ENCODE measurements at places on chromosomes 11 and 22.

DNA sequence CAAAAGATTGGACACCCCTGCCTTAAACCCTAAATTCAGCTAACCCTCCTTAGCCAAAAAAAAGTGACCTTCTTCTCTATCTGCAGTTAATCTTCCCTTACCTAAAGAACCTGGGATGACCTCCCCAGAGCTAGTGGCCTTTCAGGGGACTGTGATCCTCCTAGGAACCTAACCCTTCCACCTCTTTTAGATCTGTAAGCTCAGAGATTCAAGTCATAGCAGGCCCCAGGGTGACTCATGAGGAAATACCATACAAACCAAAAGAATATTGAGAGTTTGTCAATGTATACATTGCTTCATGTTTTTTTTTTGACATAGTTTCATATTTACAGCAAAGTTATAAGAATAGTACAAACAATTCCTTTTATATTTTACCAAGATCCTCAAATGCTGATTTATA lies 38.3 kb upstream of the CXCR5 start:
- no peak for DNase-seq

GRCh38 chr22:36466258-36466657 lies 15.2 kb downstream of the TXN2 start:
- no peak for DNase-seq

DNA sequence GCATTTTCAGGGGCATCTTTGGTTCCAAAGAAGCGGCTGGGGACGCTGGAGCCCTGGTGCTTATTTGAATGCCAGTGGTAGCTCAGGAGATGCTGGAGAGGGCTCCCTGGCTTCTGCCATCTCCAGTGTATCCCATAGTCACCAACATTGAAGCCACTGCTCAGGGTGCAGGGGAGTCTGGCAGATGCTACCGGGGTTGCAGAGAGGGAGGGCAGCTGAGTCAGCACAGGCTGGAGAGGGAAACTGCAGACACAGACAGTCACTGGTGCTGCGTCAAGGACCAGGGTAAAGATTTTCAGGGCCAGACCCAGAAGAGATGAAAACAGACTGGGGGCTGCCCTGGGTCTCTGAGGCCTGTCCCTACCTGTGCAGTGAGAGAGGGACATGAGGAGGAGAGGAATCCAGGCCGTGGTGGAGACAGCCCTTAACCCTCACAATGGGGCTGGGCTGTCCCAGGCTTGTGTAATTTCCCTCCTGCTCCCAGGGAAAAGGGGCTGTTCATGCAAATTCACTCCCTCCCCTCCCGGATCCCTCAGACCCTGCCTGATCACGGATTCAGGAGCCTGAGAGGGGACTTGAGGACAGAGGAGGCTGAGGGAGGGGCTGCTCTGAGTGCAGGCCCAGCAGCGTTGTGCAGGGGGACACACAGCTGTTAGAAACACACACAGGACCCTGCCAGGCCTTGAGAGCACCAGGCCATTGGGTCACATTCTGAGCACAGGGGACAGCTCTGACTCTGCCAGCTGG lies 126.9 kb upstream of the GRK3 start:
- no peak for DNase-seq

DNA sequence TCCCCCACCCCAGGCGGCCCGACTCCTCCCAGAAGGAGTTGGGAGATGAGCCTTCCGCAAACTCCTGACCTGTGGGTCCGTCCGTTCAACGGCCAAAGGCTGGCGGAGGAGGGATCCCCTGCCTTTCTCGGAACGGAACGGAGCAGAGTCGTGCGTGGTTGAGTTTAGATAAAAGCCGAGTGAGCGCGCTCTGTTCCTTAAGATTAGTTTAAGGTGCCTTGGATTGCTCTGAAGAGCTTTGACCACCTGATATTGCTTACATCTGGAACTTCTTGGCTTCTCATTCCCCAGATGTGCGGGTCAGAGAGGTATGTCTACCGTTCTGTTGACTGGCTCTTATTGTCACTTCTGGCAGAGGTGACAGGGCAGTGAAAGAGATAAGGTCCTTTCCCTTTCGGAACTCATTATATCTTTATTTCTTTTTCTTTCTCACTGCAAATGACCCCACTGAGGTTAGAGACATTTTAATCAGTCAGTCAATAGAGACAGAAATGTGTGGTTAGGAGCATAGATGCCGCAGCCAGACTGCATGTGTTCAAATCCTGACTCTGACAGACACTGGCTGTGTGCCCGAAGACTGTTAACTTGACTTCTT lies at the start of gene TRIM6:
Gene TRIM6, plus strand, starts transcription at position 31 of the 595 bp plus-strand sequence. Its CDS starts 261 bp downstream, at position 292.
- no peak for DNase-seq

GRCh38 chr11:44255406-44256071 lies 54.4 kb downstream of the ALX4 start:
- DNase-seq = no peak

DNA sequence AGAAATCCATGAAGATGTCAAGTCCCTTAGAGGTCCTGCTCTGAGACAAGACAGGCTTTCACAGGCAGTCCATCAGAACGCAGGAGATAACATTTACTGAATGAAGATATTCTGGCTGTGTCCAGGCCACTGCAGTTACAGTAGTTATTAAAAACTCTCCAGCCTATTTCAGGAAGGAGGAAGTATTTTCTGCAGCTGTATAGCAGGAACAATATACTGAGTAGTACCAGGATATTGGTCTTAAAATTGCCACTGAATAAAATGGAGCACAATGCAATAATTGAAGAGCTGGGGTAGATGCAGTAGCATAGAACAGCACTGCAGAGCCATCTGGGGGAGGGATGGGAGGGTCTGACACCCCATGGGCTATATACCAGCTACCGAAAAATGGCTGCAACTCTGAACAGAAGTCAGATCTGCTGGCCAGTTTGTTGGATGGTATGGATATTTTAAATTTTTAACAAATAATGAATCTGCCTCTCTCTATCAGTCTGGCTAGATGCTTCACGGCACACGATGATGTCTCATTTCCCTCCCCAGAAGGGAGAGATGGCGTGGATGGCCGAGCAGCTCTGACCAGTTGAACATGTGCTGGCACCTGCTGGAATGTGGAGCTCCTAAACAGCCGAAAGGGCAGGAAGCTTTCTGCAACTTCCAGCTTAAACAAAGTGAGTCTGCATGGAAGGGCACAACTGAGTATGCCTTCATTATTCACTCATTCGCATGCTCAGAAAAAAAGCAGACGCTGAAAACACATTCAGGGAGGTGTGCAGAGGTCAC lies 342.1 kb upstream of the SYN3 start:
- DNase-seq = no peak

DNA sequence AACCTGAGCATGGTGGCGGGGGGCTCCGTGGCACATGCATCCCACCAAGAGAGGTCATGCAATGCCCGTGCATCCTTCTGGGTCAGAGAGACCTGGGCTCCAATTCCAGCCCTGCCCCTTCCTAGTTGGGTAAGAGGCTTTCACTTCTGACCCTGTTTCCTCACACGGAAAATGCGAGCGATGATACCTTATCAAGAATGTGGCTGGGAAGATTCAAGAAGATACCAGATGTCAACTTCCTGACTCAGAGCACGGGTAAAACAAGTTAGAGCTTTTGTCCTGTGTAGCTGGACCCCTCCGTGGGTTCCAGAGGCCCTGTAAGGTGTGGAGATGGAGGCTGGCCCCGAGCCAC lies 8.7 kb upstream of the DGKZ start:
- DNase-seq = no peak

GRCh38 chr11:73969091-73969490 lies 13.6 kb downstream of the UCP2 start:
- DNase-seq = no peak

GRCh38 chr11:85021058-85021457 lies 606.1 kb downstream of the DLG2 start:
- no peak for DNase-seq

DNA sequence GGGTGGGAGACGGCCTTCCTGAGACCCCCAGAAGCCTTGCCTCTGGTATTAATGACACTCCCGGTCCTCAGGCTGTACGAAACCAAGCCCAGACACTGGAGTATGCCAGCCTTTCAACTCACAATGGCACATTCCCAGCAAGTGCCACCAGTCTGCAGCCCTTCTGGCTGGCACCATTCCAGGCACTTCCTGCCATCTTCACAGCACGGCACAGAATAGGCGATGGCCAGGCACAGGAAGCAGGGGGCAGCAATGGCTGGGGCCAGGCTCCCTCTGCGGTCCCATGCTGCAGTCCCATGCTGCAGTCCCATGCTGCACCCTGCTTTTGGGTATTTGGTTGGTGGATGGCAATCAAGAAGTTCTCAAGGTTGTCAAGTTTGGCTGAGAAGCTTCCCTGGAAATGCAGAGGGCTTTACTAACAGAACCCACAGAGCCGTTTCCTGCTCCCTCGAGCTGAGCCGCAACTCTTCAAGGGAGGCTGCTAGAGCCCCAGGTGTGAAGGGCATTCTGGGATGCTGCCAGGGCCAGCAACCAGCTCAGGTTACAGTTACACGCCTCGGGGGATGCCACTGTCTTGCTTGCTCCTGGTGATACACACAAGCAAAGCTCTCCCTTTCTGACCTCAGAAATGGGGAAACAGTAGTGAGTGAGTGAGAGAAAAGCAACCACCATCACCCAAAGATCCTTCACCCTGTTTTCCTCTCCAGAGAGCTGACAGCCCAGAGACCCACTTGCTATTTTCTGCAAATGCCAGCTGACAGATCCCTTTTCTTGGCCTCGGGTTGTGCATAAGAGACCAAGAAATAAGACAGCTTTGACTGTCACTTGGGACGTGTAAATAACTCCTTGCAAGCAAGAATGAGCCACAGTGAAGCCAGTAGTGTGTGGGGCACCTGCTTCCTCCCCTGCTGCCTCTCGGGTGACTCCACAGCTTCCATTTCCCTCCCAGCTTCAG lies 23.9 kb downstream of the LRFN4 start:
- no peak for DNase-seq

- DNase-seq = no peak
Measured at GRCh38 chr11:132744771-132745170, 787.5 kb downstream of the OPCML start.

- no peak for DNase-seq
Measured at GRCh38 chr11:101034076-101034475, 95.5 kb downstream of the PGR start.

DNA sequence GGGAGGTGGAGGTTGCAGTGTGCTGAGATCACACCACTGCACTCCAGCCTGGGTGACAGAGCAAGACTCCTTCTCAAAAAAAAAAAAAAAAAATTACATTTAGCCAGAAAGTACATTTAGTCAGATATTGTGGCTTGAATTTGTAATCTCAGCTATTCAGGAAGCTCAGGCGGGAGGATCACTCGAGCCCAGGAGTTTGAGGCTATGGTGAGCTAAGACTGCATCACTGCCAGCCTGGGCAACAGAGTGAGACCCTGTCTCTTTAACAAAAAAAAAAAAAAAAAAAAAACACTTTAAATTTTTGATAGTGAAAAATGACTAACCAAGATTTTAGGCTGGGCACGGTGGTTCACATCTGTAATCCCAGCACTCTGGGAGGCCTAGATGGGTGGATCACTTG lies 27.3 kb downstream of the MRTFA start:
- no peak for DNase-seq
